ENCODE measurements at places on chromosomes 16 and 17. TPM values are rescaled to one million over a fixed set of nuclear protein-coding genes. Genes with fewer than 3 reads are reported as not detected.

C17orf50 gene
- total RNA-seq, result not detected

CCL4L2 gene
- total RNA-seq, result 1.6 TPM

PTX4 gene
- total RNA-seq, result not detected

SEZ6L2 gene
- total RNA-seq, result 52.0 TPM

RMI2 gene
- total RNA-seq, result 4.1 TPM

SLC47A1 gene
- total RNA-seq, result 1.6 TPM

KRT33B gene
- total RNA-seq, result not detected

FZD2 gene
- total RNA-seq, result 7.2 TPM

ST6GALNAC1 gene
- total RNA-seq, result 3.1 TPM

CBX8 gene
- total RNA-seq, result 5.9 TPM

PSMD3 gene
- total RNA-seq, result 69.5 TPM

TPSG1 gene
- not detected for total RNA-seq

C17orf113 gene
- 4.7 TPM for total RNA-seq

KLHL36 gene
- total RNA-seq, result 74.8 TPM

MRPL38 gene
- 37.9 TPM for total RNA-seq

CD19 gene
- 0.94 TPM for total RNA-seq

CDK3 gene
- 3.1 TPM for total RNA-seq

CTNS gene
- total RNA-seq, result 8.5 TPM

ADORA2B gene
- 3.1 TPM for total RNA-seq

PTGES3L gene
- 2.5 TPM for total RNA-seq

Measured in parietal lobe (tissue), 2 donors.